Right cardiac atrium (tissue), 5 donors: ENCODE measurements at places on chromosomes 3 and 15.

DNA sequence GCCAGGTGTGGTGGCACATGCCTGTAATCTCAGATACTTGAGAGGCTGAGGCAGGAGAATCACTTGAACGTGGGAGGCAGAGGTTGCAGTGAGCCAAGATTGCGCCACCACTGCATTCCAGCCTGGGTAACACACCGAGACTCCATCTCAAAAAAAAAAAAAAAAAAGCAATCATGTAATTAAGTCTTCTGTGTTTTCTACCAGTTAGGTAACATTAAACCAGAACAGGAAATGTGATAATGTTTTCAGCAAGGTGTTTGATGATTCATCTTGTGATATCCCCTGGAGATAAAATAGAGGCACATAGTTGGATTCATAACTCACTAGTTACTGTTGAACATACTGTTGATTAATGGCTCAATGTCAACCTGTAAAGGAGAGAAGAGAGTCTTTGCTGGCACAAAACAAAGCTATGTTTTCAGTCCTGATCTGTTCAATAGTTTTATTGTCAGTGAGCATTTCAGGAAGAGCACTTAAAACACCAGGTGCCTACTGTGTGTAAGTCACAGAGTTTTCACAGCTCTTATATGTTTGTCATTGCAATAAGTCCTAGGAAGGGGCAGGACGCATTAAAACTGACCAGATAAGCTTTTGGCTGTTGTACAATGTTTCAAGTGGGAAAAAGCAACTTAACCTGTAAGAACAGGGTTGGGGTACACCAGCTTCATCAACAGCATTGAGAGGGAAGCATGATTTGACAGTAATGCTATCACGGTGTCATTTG, 19.5 kb downstream of the DNAJB11 start:
- DNase-seq = no peak

- DNase-seq = peak; percentile 59
Observed at GRCh38 chr3:8458711-8459110, 42.9 kb upstream of the LMCD1 start.

DNA sequence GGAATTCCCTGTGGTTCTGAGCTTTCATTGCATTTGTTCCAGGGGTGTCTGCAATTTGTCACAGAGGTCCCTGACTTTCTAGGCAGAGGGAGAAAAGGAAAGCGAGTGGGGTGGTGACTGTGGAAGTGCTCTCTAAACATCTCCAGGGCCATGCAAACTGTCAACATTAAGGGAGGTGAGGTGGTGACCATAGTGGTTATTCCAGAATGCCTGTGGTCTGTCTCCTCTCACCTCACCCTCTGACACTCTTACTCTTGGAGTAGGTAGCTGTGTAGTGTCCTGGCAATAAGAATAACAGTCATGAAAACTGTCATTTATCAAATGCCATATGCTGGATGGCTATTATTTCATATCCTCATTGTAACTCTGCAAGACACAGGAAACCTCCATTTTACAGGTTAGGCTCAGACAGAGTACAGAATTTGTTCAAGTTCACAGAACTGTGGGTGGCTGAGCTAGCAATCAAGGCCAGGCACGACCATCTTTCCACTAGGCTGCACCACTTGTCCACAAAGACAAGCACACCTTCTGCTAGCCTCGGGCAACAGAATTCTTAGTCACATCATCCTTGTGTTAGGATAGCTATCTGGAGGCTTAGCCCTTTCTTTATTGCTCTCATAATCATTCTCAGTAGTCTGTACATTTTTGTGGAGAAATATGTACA, 179.4 kb downstream of the CD47 start:
- no peak for DNase-seq

DNA sequence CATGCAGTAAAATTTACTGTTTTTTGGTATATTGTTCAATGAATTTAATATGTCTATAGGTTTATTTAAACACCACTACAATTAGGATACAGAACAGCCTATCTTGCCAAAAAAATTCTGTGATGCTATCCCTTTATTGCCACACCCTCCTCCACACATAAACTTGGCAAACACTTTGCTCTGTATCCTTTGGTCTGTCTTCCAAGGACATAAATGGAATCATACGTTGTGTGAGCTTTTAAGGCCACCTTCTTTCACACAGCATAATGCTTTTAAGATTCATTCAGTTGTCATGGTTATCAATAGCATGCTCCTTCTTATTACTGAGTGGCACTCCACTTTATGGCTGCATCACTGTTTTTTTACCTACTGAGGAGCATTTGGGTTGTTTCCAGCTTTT, 71.5 kb downstream of the CERS3 start:
- DNase-seq = no peak

- no peak for DNase-seq
Observed at GRCh38 chr15:100908466-100908865, 10.7 kb upstream of the LRRK1 start.

GRCh38 chr3:128316481-128316891, 150.2 kb downstream of the DNAJB8 start:
- peak; percentile 71 for DNase-seq

DNA sequence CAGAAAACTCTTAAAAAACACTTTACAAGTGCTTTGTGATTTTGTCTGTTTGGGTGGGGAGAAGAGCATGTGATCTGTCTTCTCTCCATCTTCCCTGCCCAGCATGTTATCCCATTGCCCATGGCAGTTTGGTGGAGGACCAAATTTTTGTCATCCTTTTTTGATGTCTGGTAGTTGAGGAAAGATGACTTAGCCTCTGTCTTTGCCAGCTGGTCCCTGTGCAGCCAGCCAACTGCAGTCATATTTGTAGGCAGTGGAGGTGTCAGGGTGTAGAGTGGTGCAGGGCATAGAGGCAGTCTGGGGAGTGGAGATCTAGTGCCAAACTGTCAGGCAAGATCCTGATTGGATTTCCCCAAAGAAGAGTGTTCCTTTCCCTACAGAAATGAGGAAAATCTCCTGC, 40.7 kb downstream of the GASK1A start:
- no peak for DNase-seq

DNA sequence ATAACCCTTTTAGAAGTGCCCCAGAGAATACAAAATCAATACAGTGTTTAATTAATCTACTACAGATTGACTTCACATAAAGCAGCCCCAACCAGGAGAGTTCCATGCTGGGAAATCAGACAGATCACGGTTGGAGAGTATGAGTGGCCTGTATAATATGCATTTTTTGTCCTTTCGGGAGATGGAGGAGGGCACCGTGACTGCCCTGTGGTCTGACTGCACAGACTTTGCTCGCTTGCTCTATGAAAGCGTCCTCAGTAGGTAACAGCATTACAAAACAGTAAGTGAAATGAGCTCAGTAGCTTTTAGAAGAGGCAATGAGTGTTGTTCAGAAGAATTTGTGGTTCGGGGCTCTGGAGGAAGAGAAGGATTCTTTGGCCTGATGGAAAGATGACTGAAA, 34.2 kb upstream of the SKIL start:
- DNase-seq = no peak
